ENCODE measurements at places on chromosomes 11 and 22.
A peak's percentile ranks its signal among the peaks of the same experiment; 100 is the strongest.

DNA sequence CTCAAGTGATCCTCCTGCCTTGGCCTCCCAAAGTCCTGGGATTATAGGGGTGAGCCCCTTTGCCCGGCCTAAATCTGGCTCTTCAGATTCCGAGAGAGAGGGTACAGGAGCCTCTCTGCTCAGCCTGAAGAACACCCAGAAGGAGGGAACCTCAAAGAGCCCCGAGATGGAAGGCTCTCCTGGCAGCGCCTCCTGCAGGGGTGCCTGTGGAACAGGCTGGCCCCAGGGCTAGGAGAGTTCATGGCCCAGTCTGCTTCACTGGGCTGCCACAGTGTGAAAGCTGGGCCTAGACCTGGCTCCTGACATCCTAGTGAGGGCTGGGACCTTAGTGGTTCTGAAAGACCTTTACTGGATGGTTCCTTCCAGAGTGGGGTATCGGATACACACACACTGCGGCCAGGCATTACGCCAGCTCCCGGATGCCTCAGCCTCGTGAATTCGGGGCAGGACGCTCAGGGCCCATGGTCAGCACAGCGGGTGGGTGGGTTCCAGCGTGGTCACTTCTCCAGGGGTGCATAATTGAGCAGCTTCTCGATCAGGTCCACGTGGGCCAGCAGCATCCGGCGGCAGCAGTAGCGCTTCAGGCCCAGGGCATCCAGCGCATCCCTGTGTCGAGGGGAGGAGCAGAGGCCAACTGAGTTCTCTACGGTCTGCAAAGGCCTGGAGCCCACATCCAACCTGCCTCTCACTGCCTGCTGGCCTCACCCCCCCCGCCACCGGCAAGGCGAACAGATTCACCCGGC, 2.3 kb downstream of the POLR2L start:
- no peak overlapping the region for H3K27ac ChIP-seq
- no peak for DNase-seq
- H3K27me3 ChIP-seq = peaks cover 3% of the 10 kb centered on the region
- H3K36me3 ChIP-seq = no peaks in the 10 kb centered on the region
- peak overlapping the region; percentile 73 for H3K4me3 ChIP-seq

- no peak overlapping the region for H3K27ac ChIP-seq
- no peak for DNase-seq
- peaks cover 2% of the 10 kb centered on the region for H3K27me3 ChIP-seq
- no peak overlapping the region for H3K4me3 ChIP-seq
Observed at GRCh38 chr22:27695925-27696324, 105.6 kb downstream of the MN1 start.

- DNase-seq = no peak
- peaks cover 24% of the 10 kb centered on the region for H3K4me1 ChIP-seq
- no peaks in the 10 kb centered on the region for H3K36me3 ChIP-seq
- no peaks in the 10 kb centered on the region for H3K27me3 ChIP-seq
Observed at GRCh38 chr11:7892059-7892699, 38.9 kb downstream of the OR10A6 start.

- H3K27me3 ChIP-seq = no peaks in the 10 kb centered on the region
- H3K4me3 ChIP-seq = no peak overlapping the region
- H3K36me3 ChIP-seq = no peaks in the 10 kb centered on the region
- H3K4me1 ChIP-seq = peaks cover 12% of the 10 kb centered on the region
- H3K27ac ChIP-seq = no peak overlapping the region
Observed at GRCh38 chr11:126838779-126839178, 161.8 kb downstream of the KIRREL3 start.

- peaks cover 6% of the 10 kb centered on the region for H3K36me3 ChIP-seq
- no peaks in the 10 kb centered on the region for H3K4me1 ChIP-seq
- H3K27me3 ChIP-seq = peaks cover 12% of the 10 kb centered on the region
- no peak overlapping the region for H3K4me3 ChIP-seq
- no peak overlapping the region for H3K27ac ChIP-seq
Observed at GRCh38 chr22:16559056-16559955, 33.3 kb downstream of the CCT8L2 start.

DNA sequence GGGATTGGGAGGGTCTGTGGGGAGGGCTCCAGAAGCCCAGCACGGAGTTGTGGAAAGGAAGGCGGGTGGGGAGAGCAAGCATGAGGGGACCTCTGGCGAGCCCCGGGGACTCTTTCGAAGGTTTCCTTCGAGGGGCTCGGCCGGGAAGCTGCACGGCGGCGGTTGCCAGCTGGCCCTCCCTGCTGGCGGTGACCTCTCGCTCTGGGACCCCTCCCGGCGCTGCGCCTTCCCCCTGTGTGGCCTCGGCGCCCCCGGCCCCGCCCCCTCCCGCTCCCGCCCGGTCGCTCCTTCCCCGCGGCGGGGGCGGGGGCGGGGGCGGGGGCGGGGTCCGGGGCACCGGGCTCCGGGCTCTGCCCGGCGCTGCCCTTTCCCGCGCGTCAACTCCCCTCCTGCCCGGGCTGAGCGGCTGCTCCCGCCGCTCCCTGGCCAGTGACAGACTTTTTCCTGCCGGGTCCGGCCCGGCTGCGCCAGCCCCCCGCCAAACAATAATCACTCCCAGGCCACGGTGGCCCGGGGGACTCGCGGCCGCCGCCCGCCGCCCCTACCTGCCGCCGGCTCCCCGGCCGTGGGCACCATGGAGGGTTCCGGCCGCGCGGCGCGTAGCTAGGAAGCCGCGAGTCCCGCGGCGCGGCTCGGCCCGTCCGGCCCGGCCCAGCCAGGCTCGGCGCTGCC, 941 bp downstream of the CLCF1 start:
- DNase-seq = no peak
- no peak overlapping the region for H3K27ac ChIP-seq
- H3K4me3 ChIP-seq = no peak overlapping the region
- peaks cover 14% of the 10 kb centered on the region for H3K36me3 ChIP-seq
- H3K4me1 ChIP-seq = peaks cover 45% of the 10 kb centered on the region
- peaks cover 19% of the 10 kb centered on the region for H3K27me3 ChIP-seq

DNA sequence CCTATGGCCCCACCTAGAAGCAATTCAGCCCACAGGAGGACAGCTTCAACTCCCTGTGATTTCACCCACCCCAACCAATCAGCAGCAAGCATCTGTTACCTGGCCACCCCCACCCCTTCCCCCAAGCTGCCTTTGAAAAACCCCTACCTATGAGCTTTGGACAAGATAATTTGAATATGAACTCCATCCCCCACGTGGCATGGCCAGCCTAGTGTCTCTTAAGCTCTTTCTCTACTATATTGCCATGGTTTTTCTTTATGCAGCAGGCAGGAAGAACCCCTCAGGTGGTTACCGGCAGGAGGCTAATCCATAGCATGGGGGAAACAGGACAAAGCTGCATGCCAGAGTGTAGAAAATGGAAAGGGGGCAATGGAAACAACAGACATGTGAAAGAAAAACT, 29.0 kb downstream of the CTSC start:
- no peak for DNase-seq
- no peak overlapping the region for H3K27ac ChIP-seq
- peaks cover 46% of the 10 kb centered on the region for H3K36me3 ChIP-seq
- H3K27me3 ChIP-seq = no peaks in the 10 kb centered on the region

All from endothelial cell (in vitro differentiated cells).